ENCODE measurements at places on chromosomes 13 and 19.
A peak's percentile ranks its signal among the peaks of the same experiment; 100 is the strongest.

- DNase-seq: no peak
Observed at GRCh38 chr13:73972545-73972944, 161.7 kb downstream of the KLF12 start.

DNA sequence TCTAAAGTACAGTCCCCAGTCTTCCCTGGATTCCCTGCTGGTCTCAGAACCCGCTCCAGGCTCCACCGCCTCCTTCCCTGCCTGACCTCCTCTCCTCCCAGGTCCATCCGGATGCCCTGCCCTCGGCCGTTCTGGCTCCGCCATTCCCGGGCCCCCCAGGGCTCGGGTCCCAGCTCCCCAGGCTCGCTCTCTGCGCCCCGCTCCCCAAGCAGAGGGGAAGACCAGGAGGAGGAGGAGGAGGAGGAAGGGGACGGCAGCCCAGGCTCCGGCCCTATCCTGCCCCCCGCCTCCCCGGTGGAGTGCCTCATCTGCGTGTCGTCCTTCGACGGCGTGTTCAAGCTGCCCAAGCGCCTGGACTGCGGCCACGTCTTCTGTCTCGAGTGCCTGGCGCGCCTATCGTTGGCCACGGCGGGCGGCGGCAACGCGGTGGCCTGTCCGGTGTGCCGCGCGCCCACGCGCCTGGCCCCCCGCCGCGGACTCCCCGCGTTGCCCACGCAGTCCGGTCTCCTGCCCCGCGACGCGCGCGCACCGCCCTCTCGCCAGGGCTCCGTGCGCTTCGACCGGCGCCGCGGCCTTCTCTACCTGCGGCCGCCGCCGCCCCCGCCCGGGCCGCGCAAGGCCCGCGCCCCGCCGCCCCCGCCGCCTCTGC lies 647 bp downstream of the RNF225 start:
- no peak for DNase-seq

DNA sequence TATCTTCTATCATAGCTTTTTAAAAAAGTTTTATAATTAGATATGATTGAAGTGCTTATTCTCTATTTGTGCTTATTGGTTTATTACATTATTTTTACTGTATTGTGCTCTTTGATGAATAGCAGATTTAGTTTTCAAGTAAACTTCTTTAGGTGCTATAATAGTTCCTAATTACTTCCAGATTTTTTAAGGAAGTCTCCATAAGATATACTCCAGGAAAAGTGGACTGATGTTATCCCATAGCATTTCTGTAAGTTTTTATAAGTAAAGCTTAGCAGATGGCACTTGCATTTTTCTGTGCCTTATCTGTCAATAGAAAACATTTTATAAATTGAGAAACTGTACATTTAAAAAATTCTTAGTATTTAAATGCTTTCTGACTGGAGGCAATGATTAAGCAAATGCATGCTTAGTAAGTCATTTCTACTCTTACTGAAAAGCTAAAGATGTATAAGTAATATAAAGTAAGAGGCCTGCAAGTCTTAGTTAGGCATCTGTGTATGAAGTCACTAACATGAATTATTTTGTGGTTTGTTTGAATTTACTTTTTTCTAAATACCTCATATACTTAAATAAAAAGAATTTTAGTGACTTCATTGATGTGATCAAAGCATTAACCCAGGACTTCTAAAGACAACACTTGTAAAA lies 182.8 kb downstream of the MAB21L1 start:
- no peak for DNase-seq

GRCh38 chr13:59584101-59584500 lies 579.6 kb downstream of the DIAPH3 start:
- no peak for DNase-seq

DNA sequence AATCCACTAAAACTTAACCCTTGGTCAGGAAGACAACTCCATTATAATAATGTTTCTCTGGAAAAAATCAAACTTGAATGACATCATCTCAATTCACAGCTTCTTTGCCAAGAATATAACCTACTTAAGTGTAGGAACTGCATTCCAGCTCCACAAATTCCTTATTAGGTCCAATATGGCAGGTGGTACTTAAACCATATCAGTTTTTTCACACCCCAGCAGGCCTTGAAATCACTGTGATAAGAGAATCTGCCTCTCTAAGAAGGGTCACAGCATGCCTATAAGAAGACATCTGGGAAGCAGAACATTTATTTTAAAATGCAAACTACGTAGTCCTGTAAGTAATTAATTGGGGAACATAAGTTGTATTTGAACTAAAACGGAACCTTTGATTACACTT lies 687.8 kb downstream of the DIAPH3 start:
- no peak for DNase-seq

- DNase-seq: no peak
Observed at GRCh38 chr13:80515296-80515695, 174.4 kb upstream of the SPRY2 start.

DNA sequence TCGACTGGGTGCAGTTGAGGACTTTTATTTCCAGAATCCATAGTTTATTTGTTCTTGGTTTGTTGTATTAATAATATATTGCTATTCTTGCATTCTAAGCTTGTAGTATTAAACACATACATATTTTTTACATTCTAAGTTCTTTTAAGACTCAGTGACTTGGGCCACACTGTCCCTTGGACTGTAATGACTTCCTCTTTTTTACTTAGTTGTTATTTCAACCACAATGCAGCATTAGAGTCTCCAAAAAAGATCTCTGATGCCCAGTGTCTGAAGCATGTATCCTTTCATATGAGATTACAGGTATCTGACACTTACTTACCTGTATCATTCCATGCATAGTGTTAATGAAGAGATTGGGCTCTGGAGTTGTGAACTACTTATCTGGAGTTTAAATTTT lies 864.9 kb upstream of the PCDH20 start:
- DNase-seq: no peak

- no peak for DNase-seq
Observed at GRCh38 chr13:94712812-94713560, 641 bp upstream of the SOX21 start.

DNA sequence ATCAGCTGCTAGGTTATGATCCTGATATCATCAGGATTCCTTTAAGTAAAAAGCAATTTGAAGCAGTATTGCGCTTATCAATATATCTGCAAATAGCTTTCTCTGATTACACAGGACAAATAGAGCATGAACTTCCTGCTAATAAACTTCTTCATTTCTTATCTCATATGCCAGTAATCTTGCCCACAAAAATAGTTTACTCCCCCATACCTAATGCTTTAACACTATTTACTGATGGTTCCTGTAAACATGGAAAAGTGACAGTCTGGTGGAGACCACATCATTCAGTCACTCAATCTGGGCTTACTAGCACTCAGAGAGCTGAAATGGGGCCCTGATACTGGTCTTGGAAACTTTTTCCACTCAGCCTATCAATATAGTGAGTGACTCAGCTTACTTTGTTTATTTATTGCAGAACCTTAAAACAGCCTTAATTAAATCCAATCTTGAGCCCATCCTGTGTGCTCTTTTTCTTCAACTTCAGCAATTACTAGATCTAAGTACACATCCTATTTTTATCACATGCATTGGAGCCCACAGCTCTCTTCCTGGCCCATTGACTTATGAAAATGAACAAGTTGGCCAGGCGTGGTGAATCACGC lies 1464.3 kb downstream of the UQCRFS1 start:
- no peak for DNase-seq

DNA sequence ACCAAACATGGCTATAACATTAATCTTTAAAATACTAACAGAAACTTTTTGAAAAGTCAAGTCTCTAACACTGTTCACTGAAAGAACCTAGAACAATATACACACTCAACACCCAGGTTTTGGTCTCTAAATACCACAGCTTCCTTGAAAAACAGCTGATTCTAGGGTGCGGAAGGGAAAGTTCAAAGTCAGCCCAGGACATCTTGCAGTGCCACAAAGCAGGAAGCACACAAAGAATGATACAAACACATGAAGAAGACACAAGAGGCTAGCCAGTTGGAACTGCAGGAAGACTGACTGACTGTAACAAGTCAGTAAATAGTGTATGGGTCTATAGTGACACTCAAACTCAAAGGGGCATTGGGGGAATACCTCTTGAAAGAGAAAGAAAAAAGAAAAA lies 4.6 kb downstream of the DEDD2 start:
- no peak for DNase-seq

DNA sequence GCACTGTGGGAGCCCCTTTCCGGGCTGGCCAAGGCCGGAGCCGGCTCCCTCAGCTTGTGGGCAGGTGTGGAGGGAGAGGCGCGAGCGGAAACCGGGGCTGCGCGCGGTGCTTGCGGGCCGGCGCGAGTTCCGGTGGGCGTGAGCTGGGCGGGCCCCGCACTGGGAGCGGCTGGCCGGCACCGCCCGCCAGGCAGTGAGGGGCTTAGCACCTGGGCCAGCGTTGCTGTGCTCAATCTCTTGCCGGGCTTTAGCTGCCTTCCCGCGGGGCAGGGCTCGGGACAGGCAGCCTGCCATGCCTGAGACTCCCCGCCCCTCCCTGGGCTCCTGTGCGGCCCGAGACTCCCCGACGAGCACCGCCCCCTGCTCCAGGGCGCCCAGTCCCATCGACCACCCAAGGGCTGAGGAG lies 405.2 kb upstream of the PRR20A start:
- DNase-seq: no peak

GRCh38 chr19:55676889-55677505 lies 2.0 kb downstream of the EPN1 start:
- DNase-seq: no peak

DNA sequence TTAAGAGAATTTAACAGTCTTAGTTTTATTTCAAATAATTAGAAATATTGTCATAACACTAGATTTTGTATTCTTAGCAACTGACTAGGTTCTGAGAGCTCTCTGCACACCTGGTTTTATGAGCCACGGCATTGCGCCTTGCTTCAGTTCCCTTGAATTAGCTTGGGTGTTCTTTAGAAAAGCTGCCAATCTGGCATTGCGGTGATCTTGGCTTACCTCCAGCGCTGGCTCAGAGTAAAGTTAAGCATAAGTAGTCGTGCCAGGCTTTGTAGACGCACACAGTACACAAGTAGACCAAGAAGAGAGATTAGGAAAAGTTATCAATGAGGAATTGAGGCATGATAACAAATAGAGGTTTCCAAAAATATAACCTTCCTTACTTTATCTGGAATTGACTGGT lies 45.7 kb downstream of the TPP2 start:
- no peak for DNase-seq

- DNase-seq: no peak
Observed at GRCh38 chr13:74732736-74733385, 598.7 kb upstream of the KLF12 start.

GRCh38 chr19:17394891-17395415 lies 957 bp upstream of the CCDC194 start:
- no peak for DNase-seq

- DNase-seq: peak; percentile 82
Observed at GRCh38 chr19:35120492-35120891, 4.9 kb downstream of the FXYD3 start.

- peak; percentile 53 for DNase-seq
Observed at GRCh38 chr13:77521595-77522367, 13.7 kb upstream of the SCEL start.

- no peak for DNase-seq
Observed at GRCh38 chr19:51458051-51458645, at the start of gene SIGLEC8. TSS of gene SIGLEC8 (minus strand) at chr19:51458454. CDS start at chr19:51458387, 67 bp downstream.

DNA sequence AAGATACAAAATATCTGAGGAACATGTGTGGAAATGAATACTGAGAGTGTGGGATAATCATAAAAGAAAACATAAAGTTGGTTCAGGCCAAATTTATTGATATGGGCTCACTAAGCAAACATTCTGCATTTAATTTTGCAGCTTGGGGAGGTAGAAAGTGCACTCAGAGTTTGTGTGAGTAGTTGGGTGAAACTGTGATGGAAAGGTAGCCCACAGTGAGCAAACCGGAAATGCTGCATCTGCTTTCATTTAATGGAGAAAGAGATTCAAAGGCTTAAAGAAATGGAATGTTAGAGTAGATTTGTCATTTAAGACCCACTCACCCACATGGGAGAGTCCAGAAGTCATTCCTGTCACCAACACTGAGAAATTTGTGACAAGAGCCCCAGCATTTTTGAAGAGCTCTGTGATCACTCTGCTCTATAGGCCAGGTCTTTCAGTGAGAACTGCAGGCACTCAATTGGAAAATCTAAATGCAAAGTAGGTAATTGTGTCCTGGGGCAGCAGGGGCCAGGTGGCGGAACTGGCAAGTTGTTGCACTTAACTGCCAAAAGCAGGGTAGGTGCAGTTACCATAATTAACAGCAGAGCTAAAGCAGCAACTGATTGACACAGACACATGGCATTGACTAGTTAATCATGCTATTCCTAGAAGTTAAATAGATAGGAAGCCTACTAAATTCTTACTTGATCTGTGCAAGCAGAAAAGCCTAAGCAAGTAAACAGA lies 1228.3 kb upstream of the PCDH20 start:
- no peak for DNase-seq

- no peak for DNase-seq
Observed at GRCh38 chr19:14821937-14822336, 13.0 kb downstream of the OR7A5 start.

GRCh38 chr13:64020126-64020525 lies 2604.5 kb upstream of the PCDH20 start:
- DNase-seq: no peak

GRCh38 chr19:20423381-20424197 lies 142.0 kb downstream of the ZNF737 start:
- no peak for DNase-seq

DNA sequence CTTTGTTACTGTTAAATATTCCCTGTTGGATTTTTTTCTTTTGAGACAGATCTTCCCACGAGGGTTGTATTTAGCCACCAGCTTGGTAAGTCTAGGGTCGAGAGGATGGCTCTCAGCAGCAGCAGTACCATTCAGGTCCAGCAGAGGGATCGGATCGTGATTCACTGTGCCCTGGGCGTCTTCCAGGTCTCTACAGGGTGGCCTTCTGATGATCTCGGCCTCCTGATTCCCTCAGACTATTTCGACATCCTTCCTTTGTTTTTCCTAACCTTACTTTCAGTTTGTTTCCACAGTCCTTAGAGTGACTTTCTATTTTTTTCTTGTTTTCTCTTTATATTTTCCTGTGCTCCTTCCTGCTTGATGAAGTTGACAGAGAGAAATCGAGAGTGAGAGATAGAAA lies 1436.9 kb downstream of the UQCRFS1 start:
- no peak for DNase-seq

- DNase-seq: no peak
Observed at GRCh38 chr13:75494491-75494890, 12.5 kb upstream of the TBC1D4 start.

GRCh38 chr19:30673336-30673735 lies 301.2 kb downstream of the ZNF536 start:
- DNase-seq: no peak

- no peak for DNase-seq
Observed at GRCh38 chr19:58498316-58499020, 13.3 kb downstream of the SLC27A5 start.

- DNase-seq: no peak
Observed at GRCh38 chr13:40141859-40142555, 486.5 kb downstream of the COG6 start.

DNA sequence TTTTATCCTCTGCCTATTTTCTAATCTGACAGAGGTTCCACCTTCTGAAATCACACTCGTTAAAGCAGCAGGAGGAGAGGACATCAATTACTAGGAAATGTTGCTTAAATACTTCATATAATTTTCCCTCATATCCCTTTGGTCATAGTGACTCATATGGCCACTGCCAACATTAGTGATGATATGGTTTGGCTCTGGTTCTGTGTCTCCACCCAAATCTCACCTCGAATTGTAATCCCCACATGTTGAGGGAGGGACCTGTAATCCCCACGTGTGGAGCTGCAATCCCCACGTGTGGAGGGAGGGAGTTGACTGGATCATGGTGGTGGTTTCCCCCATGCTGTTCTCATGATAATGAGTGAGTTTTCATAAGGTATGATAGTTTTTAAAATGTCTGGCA lies 618.4 kb upstream of the SLITRK5 start:
- no peak for DNase-seq
